ENCODE measurements at places on chromosomes 2 and 18. TPM values are rescaled to one million over a fixed set of nuclear protein-coding genes. Genes with fewer than 3 reads are reported as not detected.

DNA sequence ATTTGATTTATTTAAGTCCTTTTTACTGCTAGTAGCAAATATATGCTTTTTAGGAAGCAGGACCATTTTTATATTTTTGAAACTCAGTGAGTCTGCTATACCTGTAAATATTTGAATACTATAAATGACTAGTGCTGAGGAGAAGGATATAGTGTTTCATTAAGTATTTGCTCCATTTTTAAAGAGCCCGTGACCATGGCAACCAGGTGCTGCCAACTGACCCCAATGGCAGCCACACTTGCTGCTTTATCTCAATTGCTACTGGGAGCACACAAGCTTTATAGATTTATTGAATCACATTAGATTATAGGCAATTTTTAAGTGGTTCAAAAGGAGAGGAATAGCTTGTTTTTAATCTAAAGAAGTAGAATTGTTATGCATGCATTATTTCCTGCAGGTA is 142.0 kb downstream of the SCG2 start:
- no peaks in the 10 kb centered on the region for H3K36me3 ChIP-seq
- H3K27me3 ChIP-seq = no peaks in the 10 kb centered on the region
- H3K27ac ChIP-seq = no peak overlapping the region
- no peaks in the 10 kb centered on the region for H3K4me1 ChIP-seq

- no peak for DNase-seq
- H3K4me3 ChIP-seq = no peak overlapping the region
- H3K27me3 ChIP-seq = peaks cover 2% of the 10 kb centered on the region
- peaks cover 15% of the 10 kb centered on the region for H3K4me1 ChIP-seq
- no peak overlapping the region for H3K27ac ChIP-seq
Measured at GRCh38 chr2:130818809-130819208, 17.9 kb upstream of the ARHGEF4 start.

GRCh38 chr2:17245906-17246305 is 272.3 kb downstream of the RAD51AP2 start:
- no peak for DNase-seq
- no peak overlapping the region for H3K4me3 ChIP-seq
- H3K36me3 ChIP-seq = no peaks in the 10 kb centered on the region
- H3K27ac ChIP-seq = no peak overlapping the region
- no peaks in the 10 kb centered on the region for H3K4me1 ChIP-seq

- no peak for DNase-seq
- no peak overlapping the region for H3K27ac ChIP-seq
- H3K4me1 ChIP-seq = peaks cover 6% of the 10 kb centered on the region
- H3K36me3 ChIP-seq = no peaks in the 10 kb centered on the region
- no peak overlapping the region for H3K4me3 ChIP-seq
Measured at GRCh38 chr2:223647258-223647952, 45.2 kb upstream of the SCG2 start.

Gene SCN1A
- not detected for total RNA-seq

- no peaks in the 10 kb centered on the region for H3K27me3 ChIP-seq
- no peak overlapping the region for H3K27ac ChIP-seq
- DNase-seq = no peak
- H3K36me3 ChIP-seq = no peaks in the 10 kb centered on the region
- H3K4me3 ChIP-seq = no peak overlapping the region
Measured at GRCh38 chr2:114156366-114157056, 266.6 kb downstream of the ACTR3 start.

DNA sequence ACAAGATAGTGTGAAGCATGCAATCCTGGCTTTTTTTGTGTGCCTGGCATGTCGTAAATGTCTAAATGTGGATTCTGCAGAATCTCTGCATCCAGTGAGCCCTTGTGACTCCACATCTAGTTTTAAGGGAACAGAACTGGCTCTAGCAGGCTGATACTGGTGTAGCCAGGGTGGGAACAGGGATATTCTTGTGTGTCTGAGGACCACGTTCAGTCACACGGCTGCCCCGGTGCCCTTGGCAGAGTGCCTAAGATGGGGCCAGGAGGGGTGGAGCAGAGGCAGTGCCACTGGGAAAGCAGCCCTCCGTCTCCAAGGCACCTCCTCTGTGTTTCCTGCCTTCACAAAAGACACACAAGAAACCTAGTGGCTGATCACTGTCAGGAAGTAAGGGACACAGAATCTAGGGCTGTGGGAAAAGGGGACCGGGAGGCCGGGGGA is 91.5 kb upstream of the PARD3B start:
- H3K36me3 ChIP-seq = no peaks in the 10 kb centered on the region
- H3K27me3 ChIP-seq = peaks cover 10% of the 10 kb centered on the region
- no peak overlapping the region for H3K4me3 ChIP-seq
- no peak overlapping the region for H3K27ac ChIP-seq
- no peak for DNase-seq
- no peaks in the 10 kb centered on the region for H3K4me1 ChIP-seq

DNA sequence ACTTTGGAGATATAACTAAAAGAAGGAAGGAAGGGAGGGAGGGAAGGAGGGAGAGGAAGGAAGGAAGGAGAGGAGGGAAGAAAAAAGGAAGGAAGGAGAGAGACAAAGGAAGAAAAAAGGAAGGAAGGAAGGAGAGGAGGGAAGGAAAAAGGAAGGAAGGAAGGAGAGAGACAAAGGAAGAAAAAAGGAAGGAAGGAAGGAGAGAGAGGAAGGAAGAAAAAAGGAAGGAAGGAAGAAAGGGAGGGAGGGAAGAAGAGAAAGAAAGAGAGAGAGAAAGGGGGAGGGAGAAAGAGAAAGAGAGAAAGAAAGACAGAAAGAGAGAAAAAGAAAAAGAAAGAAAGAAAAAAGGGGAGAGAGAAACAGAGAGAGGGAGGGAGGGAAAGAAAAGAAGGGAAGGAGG is 147.4 kb downstream of the MYT1L start:
- H3K36me3 ChIP-seq = no peaks in the 10 kb centered on the region
- no peak overlapping the region for H3K4me3 ChIP-seq
- H3K4me1 ChIP-seq = no peaks in the 10 kb centered on the region
- no peaks in the 10 kb centered on the region for H3K27me3 ChIP-seq
- no peak overlapping the region for H3K27ac ChIP-seq
- no peak for DNase-seq

GRCh38 chr2:234674781-234675201 is 177.9 kb upstream of the ARL4C start:
- no peaks in the 10 kb centered on the region for H3K36me3 ChIP-seq
- no peaks in the 10 kb centered on the region for H3K27me3 ChIP-seq

- H3K4me1 ChIP-seq = no peaks in the 10 kb centered on the region
- H3K36me3 ChIP-seq = peaks cover 4% of the 10 kb centered on the region
- no peak overlapping the region for H3K4me3 ChIP-seq
- no peak overlapping the region for H3K27ac ChIP-seq
Measured at GRCh38 chr2:68847751-68848150, 23.4 kb downstream of the BMP10 start.

DNA sequence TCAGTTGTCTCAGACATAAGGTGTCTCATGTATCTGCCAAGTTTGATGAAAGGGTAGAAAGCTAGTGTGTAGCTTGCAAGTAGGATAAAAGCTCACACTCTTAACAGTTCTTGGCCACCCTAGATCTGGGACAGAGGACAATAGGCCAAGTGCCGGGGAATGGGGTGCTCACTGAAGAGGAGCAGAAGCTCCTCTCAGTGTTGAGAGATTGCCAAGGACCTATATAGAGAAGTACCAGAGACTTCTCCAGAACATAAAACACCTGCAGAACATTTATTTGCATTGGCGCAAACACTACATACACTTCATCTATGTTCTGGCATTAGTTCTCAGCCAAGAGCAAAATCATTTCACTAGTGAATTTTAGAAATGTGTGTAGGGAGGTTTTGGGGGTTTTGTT is 2.9 kb upstream of the GTF3C3 start:
- H3K4me1 ChIP-seq = peaks cover 17% of the 10 kb centered on the region
- no peak for DNase-seq
- no peak overlapping the region for H3K4me3 ChIP-seq
- peaks cover 7% of the 10 kb centered on the region for H3K36me3 ChIP-seq
- no peak overlapping the region for H3K27ac ChIP-seq
- H3K27me3 ChIP-seq = no peaks in the 10 kb centered on the region

- H3K36me3 ChIP-seq = peaks cover 9% of the 10 kb centered on the region
- peaks cover 23% of the 10 kb centered on the region for H3K27me3 ChIP-seq
- H3K4me3 ChIP-seq = peak overlapping the region; percentile 84
- DNase-seq = no peak
- H3K27ac ChIP-seq = no peak overlapping the region
Measured at GRCh38 chr18:24138409-24138788, 463 bp upstream of the CABYR start.

Gene TUBA4B
- not detected for total RNA-seq

GRCh38 chr2:64212346-64212745 is 68.1 kb upstream of the PELI1 start:
- H3K4me3 ChIP-seq = no peak overlapping the region
- no peaks in the 10 kb centered on the region for H3K36me3 ChIP-seq
- H3K27ac ChIP-seq = peak overlapping the region; percentile 95
- DNase-seq = no peak

Gene AKAIN1
- total RNA-seq = not detected

DNA sequence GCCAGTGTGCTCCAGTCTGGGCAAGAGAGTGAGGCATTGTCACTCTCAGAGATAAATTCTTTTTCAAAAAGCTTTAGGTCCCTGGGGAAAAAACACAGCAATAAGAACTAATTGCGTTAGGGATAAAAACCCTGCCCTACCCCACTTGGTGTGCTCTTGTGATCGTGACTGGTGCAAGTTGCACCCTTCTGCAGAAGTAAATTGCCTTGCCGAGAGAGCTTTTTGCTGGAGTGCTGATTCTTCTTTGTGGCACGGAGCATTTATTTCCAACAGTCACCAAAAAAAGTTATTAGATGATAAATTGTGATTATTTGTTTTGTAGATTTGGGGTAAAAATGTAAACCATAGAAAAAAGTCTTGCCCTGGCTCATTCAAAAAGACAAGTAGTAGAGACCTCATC is 12.3 kb upstream of the GPR55 start:
- H3K27ac ChIP-seq = no peak overlapping the region
- DNase-seq = no peak
- H3K27me3 ChIP-seq = peaks cover 16% of the 10 kb centered on the region
- peaks cover 4% of the 10 kb centered on the region for H3K4me1 ChIP-seq
- H3K36me3 ChIP-seq = no peaks in the 10 kb centered on the region
- H3K4me3 ChIP-seq = no peak overlapping the region

DNA sequence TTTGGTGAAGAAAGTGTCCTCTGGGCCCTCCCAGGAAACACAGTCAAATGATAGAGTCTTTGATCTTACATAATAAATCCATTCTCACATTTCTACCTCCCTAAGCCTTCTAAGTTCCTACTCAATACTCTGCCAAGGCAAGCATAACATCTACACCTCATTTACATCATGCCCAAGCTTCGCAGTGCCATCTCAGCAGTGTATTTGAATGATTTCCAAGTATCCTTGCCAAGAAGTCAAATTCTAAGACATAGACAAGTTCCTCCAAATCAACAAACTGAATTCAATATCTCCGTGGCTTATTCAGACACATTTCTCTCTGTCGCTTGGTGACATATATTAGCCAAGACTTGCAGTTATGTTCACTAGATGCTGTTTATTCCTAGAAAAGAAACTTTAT is 8.1 kb upstream of the MLPH start:
- no peak overlapping the region for H3K27ac ChIP-seq
- H3K4me3 ChIP-seq = no peak overlapping the region
- DNase-seq = no peak
- H3K27me3 ChIP-seq = peaks cover 51% of the 10 kb centered on the region
- no peaks in the 10 kb centered on the region for H3K36me3 ChIP-seq

DNA sequence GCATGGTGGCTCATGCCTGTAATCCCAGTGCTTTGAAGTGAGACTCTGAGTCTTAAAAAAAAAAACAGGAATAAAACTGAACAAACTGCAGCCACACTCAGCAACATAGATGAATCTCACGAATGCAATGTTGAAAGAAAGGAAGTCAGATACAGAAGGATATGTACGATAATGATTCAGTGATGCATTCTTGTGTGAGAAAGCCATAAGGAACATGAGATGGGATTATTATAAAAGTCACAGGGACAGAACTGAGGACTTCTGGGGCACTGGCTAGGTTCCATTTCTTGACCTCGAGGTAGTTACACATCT is 56.9 kb upstream of the SMAD2 start:
- H3K4me3 ChIP-seq = no peak overlapping the region
- no peaks in the 10 kb centered on the region for H3K36me3 ChIP-seq
- H3K27ac ChIP-seq = no peak overlapping the region
- no peaks in the 10 kb centered on the region for H3K4me1 ChIP-seq
- no peak for DNase-seq

GRCh38 chr2:19714926-19715325 is 186.9 kb downstream of the TTC32 start:
- peaks cover 3% of the 10 kb centered on the region for H3K4me1 ChIP-seq
- H3K27me3 ChIP-seq = peaks cover 2% of the 10 kb centered on the region
- H3K27ac ChIP-seq = no peak overlapping the region
- H3K36me3 ChIP-seq = no peaks in the 10 kb centered on the region
- no peak for DNase-seq
- no peak overlapping the region for H3K4me3 ChIP-seq

DNA sequence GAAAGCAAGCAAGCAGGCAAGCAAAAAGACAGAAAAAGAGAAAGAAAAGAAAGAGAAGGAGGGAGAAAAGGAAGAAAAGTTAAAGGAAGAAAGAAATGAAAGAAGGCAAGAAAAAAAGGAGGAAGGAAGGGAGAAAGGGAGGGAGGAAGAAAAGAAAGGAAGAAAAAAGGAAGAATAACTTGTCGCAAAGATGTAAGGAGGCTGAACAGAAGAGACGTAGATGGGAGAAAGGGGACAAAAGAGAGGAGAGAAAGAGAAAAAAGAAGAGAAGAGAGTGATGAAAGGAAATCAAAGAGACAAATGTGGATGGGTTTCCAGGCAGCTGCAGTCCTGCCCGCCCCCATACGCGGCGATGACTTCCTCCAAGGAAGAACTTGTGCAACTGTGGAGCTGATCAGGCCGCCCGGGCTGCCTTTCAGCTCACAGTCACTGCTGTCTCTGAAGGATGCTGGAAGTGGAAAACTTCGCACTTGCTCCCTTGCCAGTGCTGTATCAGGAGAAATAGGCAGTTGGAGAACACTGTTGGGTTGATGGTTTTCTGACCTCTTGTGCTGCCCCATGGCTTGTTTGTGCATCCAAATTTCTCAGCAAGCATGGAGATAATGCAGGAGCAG is 52.9 kb downstream of the TRIB2 start:
- no peaks in the 10 kb centered on the region for H3K4me1 ChIP-seq
- H3K27me3 ChIP-seq = peaks cover 47% of the 10 kb centered on the region
- no peak for DNase-seq
- H3K27ac ChIP-seq = no peak overlapping the region
- H3K4me3 ChIP-seq = no peak overlapping the region

DNA sequence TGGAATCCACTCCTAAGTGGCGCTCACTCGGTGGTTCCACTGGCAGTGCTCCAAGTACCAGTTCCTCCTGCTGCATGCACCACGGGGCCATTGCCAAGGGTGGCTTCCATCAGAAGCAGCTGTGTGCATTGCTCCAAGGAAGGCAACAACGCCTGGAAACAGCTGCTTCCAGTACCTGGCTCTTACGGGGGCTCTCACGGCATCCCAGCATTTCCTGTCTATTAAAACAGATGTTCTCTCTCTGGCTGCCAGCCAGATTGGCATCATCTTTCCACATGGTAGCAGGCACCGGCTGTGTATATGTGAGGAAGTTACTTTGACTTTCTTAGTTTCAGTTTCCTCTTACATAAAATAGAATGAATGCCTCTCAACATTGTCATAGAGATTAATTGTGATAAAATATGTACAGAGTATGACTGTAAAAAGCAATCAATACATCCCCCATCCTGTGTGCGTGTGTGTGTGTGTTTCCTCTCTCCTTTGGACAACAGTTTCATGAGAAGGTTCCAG is 84.9 kb downstream of the CMPK2 start:
- DNase-seq = no peak
- peaks cover 5% of the 10 kb centered on the region for H3K4me1 ChIP-seq
- H3K36me3 ChIP-seq = no peaks in the 10 kb centered on the region
- no peak overlapping the region for H3K27ac ChIP-seq

GRCh38 chr2:234912437-234912836 is 39.4 kb upstream of the SH3BP4 start:
- no peak for DNase-seq
- H3K27ac ChIP-seq = no peak overlapping the region
- no peaks in the 10 kb centered on the region for H3K4me1 ChIP-seq
- peaks cover 1% of the 10 kb centered on the region for H3K27me3 ChIP-seq
- no peak overlapping the region for H3K4me3 ChIP-seq
- H3K36me3 ChIP-seq = no peaks in the 10 kb centered on the region

Measured in activated T-helper 2 cell treated with anti-CD3 and anti-CD28 coated beads, Interferon-gamma antibody, Interleukin-2, Interleukin-4, amounts not matched to agents 10 μg/mL and 5 μg/mL and 100 μg/mL, durations not matched to agents 14 hours and 24 hours and 36 hours (primary cell).